Renal pelvis (tissue), 12 donors: ENCODE measurements at places on chromosomes 3 and 15.

DNA sequence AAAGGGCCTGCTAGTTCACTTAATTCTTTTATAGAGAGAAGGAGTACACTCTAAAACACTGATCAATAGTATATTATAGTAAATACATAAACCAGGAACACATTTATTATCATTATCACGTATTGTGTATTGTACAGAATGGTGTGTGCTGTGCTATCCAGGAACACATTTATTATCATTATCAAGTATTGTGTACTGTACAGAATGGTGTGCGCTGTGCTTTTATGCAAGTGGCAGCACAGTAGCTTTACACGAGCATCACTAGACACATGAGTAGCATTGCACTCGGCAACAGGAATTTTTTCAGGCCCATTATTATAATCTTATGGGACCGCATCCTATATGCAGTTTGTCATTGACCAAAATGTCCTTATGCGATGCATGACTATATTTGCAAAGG, 20.9 kb upstream of the MUC20 start:
- DNase-seq: no peak

DNA sequence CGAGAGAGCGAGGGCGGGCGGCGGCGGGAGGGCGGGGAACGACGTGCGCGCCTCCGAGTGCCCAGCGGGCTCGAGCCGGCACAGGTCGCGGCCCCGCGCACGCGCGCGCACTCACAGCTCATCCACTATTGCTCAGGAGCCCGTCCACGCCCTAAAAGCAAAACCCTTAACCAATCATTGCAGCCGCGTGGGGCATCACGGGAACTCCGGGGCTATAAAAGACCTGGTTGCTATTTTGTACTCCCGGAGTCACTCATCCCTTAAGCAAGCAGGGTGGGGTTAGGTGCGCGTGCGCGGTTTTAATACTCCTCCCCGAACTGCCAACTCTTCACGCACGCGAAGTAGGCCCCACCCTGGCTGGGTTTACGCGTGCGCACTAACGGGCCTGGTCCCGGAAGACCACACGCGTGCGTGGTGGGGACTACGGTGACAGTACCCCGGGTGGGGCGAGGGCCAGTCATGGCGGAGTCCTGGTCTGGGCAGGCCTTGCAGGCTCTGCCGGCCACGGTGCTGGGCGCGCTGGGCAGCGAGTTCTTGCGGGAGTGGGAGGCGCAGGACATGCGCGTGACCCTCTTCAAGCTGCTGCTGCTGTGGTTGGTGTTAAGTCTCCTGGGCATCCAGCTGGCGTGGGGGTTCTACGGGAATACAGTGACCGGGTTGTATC, at the start of the genes RHOA and TCTA:
Gene RHOA, minus strand, starts transcription at position 9 of the 664 bp plus-strand sequence. CDS start 36,387 bp downstream, outside the sequence.
Gene TCTA, plus strand, starts transcription at position 456 of the 664 bp plus-strand sequence. Its CDS starts 4 bp downstream, at position 460.
- peak; percentile 100 for DNase-seq

- no peak for DNase-seq
These were observed 18.8 kb downstream of the ATG7 start for GRCh38 chr3:11290743-11291680.

DNA sequence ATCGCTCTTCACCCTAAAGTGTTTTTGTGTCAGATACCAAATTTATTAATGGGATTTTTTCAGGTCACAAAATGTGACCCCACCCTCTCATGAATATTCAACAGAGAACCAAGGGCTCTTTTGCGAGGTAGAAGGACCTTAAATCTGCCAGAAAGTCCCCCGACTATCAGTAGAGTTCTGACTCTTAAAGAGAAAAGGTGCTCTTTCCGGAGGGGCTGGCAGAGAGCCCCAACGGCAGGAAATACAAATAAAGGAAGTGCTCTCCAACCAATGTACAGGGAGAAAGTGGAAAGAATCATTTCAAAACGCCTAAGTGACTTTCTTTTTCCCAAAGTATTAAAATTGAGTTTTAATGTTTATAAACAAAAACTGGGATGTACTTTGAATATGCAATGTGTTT, 517.2 kb downstream of the FOXP1 start:
- no peak for DNase-seq

- DNase-seq: no peak
These were observed 25.7 kb upstream of the WNT5A start for GRCh38 chr3:55512571-55513343.

DNA sequence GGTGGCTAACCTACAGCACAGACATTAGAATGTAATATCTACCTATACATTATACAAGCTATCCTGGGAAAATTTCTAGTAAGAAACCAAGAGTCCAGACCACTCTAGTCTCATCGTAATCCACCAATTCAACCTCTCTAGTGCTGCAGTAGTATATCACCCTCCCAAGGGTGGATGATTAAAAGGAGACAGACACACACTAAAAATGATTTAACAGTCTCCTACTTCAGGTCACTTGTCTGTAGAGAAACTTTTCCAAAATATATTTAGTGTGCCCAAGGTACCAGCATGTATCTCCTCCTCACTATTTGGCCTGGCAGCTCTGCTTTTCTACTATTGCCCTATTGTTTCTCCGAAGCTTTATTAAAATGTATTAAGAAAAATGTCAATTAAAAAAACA, 45.0 kb downstream of the ZBTB20 start:
- no peak for DNase-seq

GRCh38 chr15:90004671-90005070, 3.5 kb downstream of the ZNF710 start:
- DNase-seq: no peak

DNA sequence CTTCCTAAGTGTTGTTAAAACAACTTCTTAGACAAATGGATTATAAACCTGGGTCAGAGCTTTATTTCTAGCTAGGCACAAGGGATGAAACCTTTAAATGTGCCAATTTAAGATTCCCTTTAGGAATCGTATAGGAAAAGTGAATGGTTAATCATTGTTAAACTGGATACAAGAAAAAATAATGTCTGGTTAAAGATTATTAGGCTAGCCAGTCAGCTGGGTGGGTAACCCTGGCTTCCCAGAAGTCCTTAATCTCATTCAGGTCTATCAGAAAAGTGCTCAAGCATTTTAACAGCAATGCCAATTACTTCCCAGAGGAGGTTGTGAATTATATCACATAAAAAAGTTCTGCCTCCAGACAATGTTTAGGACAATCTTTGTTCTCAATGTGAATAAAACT, 37.6 kb downstream of the NANOGP8 start:
- DNase-seq: no peak

- no peak for DNase-seq
These were observed 1.3 kb upstream of the IL16 start for GRCh38 chr15:81195339-81195864.

- no peak for DNase-seq
These were observed 38.4 kb downstream of the PAQR5 start for GRCh38 chr15:69337138-69337537.

DNA sequence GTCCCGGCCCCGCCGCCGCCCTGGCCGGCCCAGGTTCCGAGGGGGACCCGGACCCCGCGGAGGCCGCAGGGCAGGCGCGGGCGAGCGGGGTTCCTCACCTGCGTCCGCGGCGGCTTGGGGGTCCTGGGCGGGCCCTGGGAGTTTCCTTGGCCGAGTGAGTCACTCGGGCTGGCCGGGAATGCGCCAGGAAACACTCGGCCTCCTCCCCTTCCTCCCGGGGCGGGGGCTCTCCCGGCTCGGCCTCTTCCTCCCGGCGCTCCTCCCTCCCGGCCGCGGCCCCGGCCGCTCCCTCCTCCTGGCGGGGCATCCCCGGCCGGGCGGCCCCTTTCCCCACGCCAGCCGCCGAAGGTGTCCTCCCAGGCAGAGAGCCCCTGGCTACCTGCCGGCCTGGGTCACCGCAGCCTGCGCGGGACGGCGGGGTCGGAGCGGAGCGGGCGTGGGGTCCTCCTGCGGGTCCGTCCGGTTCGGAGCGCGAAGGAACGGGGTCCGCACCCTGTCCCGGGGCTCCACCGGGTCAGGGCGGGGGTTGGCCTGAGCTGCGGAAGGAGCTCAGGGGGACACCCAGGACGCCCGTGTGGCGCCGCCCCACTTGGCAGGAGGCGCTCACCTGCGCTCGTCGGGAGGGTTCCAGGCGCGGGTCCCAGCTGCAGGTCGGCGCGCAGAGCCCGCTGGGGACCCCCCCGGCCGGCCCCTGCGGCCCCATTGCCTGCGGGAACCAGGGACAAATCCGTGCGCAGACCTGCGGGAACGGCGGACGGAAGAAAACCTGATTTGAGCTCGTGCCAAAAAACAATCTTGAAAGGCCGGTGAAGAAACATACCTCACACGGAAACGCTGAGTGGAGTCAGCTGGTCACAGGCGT, at the start of gene CYFIP1:
Gene CYFIP1, minus strand, starts transcription at position 180 of the 862 bp plus-strand sequence. CDS start 33,083 bp downstream, outside the sequence.
- DNase-seq: peak; percentile 86

GRCh38 chr3:62557450-62557849, 184.1 kb upstream of the FEZF2 start:
- no peak for DNase-seq
